ENCODE measurements at places on chromosomes 3 and 15. TPM values are rescaled to one million over a fixed set of nuclear protein-coding genes. Genes with fewer than 3 reads are reported as not detected.

IMPG2 gene
- not detected for total RNA-seq

DNA sequence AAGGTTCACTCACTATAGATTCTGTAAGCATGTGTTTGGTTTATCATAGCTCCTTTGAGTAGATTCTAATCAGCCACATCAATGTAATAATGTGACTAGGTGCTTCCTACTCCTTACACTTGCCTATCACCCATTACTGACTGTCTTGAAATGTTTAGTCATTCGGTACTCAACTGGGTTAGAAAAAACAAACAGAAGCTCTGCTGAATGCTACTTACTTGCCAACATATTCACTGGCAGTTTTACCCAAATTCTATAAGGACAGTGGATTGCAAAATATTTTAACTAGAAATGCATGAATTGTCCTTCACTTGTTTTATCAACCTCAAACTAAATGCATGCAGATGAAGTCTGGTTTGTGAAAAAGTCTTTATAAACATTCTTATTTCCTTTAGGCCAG lies 352.1 kb upstream of the ALCAM start:
- DNase-seq, result no peak

- DNase-seq, result no peak
These were observed 988 bp upstream of the CFAP92 start for GRCh38 chr3:128994581-128995546.

DNA sequence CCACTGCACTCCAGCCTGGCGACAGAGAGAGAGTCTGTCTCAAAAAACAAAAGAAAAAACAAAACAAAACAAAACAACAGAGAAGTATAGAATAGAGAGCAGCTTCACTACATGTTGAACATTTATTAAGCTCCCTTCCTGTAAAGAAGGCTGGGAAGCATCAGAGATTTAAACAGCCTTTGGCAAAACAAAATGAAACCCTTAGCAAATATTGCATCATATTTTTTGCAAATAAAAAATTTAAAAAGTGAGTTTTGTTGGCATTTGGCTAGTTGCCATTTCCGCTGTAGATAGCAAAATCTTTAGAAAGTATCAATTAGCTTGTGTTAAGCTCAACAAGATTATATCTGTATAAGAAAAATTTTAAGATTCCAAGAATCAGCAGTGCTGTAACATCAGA lies 151.2 kb downstream of the SERPINI1 start:
- no peak for DNase-seq

DNA sequence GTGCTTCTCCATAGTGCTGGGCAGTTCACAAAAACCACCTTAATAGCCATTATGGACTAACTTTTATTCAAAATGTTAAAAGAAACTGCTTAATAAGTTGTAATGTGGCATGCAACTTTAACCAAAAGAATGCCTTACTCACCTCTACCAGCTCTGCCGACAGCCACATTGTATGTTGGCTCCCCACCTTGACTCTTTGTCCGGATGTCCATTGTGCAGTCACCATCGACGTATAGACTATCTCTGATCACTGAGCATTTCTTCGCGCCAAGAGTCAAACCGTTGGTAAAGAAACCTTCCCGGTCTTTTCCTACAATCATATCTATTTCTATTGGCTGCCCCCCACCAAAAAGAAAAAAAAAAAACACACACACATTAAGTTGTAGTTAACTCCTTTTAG lies 2.5 kb downstream of the PFN2 start:
- DNase-seq, result no peak

- DNase-seq, result no peak
These were observed 762.8 kb downstream of the VGLL3 start for GRCh38 chr3:86228101-86228500.

DNA sequence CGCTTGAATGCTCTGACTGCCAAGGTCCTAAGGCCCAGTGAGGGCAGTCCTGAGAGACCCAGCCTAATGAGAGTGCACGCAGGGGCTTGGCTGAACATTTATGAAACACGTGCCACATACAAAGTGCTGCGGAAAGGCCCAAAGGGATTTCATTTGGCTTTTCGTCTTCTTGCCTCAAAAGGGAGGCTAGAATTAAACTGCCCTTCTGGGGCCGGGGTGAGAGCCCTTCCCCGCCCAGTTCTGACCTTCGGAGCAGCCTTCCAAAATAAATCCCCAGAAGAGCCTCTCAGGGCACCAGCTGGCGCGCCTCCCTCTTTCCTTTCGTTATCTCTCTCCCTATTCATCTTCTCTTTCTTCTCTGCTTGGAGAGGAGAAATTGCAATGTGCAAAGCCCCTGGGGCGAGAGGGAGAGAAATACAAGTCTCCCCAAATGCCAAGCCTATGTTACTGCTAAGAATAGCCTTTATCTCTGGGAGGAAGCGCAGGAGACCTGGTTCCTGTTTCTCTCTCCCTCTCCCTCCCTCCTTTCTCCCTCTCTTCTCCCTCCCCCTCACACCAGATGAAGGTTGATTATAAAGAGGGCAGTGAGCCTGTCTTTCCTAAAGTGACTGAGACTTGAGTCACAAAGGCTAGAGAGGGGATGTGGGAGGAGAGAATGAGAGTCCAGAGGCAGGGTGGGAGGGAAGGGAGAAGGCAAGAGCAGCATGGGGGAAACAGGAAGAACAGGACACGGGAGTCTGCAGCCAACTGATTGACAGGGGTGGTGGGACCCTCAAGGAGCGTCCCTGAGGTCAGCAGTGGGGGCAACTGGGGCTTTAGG lies 36.7 kb upstream of the NDUFB4 start:
- DNase-seq, result peak; percentile 93

SCAANT1 gene
- not detected for total RNA-seq

DNA sequence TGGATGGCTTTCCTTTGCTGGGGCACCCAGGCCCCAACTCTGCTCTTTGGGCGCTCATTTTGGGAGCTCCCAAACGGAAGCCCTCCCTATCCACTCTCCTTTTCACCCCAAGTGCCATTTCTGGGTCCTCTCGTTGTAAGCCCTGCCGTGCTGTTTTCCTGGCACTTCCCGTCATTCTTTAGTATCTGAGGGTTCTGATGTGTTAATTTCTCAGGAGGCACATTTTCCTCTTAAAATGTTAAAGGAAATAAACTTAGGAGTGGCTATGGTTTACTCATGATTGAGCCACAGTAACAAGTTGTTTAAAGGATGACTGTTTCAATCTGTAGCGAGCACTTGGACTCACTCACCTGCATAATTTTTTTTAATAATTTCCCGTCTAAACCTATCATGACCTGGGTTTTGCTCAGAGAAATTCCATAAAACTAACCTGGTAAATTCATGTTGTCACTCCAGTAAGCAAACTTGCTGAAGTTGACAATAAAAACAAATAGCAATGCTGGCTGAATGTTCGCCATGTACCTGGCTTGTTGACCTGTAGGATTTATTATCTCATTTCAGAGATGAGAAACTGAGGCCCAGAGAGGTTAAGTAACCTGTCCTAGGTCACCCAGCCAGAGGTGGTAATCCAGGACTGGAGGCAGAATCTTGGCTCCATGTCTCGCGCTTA lies 10.6 kb downstream of the ALDH1A3 start:
- DNase-seq, result no peak

LAMB2 gene
- total RNA-seq, result 175 TPM

SLC6A1 gene
- not detected for total RNA-seq

- no peak for DNase-seq
These were observed 652.5 kb upstream of the NECTIN3 start for GRCh38 chr3:110419096-110419495.

DNA sequence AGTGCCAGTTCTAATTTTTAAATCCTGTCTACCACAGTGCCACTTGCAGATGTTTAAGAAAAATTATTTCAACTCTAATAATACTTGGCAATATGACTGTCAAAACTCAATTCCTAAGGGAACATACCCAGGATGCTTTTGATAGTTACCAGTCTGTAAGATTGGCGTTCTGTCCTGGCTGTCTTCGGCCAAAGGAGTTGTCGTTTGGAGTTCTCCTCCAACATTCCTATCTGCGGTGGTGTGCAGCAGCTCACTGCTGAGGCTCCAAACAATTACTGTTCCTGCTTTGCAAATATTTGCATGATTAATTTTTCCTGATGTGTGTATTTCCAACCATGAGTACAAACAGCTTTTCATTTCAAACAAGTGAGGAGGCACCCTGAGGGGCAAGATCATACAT lies 330.8 kb upstream of the DPH6 start:
- no peak for DNase-seq

DNA sequence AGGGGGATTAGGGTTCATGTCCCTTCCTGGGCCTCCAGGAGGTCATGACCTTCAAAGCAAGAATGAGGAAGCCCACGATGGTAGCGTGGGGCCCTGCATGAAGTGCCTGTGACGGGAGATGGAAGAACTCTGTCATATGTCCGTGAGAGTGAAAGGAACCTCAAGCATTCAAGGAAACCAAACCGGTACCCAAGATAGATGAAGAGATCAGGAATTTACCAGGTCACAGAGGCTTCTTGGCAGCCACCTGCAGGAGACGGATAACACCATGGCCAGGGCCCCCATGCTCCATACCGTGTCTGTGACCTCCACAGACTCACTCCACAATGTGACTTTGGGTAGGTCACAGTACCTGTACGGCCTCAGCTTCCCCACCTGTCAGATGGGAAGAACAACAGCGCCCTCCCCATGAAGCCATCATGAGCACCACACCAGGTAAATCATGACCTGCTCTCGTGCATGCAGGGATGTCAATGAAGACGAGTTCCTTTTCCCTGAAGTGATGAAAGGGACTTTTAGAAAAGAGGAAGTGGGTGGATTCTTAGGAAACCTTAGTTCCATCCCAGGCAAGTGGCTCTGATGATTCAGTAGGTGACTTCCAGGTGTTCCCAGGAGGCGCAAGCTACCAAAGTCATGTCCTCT lies 23.3 kb upstream of the CYP11A1 start:
- no peak for DNase-seq

GRCh38 chr15:80992441-80992840 lies 2.8 kb upstream of the MESD start:
- DNase-seq, result no peak

DNA sequence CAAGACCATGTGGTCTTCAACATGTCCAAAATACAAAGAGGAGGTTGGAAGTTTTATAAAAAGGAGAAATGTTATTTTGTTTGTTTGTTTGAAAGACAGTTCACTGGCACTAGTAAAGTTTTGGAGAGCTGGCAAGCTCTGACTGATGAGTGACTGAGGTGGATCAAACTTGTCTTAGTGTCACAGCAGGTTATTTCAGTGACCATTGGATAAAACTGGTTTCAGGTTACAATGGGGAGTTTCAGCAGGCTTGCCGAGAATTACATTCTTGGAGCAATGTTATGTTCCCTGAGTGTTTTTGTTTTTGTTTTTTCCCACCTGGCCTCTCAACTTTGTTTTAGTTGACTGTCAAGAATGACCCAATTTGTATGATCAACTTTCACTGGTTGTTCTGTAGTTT lies 414.5 kb upstream of the ARHGEF26 start:
- no peak for DNase-seq

CHCHD6 gene
- 36.2 TPM for total RNA-seq

GRCh38 chr3:160586679-160587078 lies 21.3 kb upstream of the KPNA4 start:
- no peak for DNase-seq

GRCh38 chr15:39629371-39629770 lies 48.5 kb downstream of the THBS1 start:
- DNase-seq, result no peak

POPDC2 gene
- total RNA-seq, result 0.06 TPM

TRPC1 gene
- total RNA-seq, result 56.0 TPM

All from G401 (cell line).